ENCODE measurements at places on chromosomes 3 and 15.
A peak's percentile ranks its signal among the peaks of the same experiment; 100 is the strongest.

- no peak for DNase-seq
Observed at GRCh38 chr3:98445949-98446406, 17.0 kb upstream of the OR5K1 start.

DNA sequence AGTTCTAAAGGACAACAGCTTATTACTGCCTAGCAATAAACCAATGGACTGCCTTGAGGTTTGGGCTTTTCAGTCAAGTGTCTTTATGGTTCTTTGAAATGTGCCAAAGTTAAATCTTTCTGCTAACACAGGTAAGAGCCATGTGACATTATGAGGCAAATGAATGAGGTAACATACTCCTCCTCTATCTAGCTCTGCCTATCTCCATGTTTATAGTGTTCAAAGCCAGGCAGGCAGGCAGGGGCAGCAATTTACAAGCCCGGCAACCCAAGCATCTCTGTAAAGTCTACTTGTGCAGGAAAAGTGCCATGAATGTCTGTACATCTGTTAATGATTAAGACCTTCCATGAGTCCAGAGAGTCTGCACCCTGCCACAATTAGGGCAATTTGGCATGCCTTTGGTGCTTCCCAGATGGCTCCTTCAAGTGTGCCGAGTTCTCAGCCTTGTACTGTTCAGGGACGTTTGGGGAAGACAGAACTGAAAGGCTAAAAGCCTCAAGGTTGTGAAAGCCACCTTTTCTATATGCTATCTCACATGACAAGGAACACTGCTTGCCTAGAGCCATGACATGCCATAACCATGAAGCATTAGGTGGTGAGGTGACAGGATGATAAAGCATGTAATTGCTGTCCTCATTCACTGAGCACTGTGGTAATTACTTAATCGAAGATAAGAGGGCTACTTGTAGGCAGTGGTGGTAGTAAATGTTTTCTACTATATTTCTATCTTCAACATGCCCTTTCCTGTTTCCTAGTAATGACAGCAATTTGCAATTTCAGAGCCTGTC is 41.4 kb upstream of the EIF1B start:
- DNase-seq: no peak

GRCh38 chr15:46177219-46177618 is 542.4 kb downstream of the SQOR start:
- DNase-seq: no peak

DNA sequence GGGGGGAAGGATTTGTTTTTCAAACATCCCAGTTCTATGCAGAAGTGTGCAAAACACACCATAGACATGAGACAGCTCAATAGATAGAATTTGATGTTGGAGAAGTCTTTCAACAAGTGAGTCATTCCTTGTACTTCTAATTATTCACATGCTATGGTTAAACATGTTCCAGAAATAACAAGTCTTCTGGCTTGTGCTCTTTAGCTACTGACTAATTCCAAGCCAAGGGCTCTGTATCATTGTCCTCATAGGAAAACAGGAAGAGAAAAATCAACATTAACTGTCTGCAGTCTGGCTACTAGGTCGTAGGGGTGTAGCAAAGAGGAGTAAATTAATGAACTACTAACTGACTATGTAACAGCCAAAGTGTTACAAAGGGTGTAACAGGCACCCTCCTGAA is 25.8 kb downstream of the LDHAL6B start:
- DNase-seq: no peak

DNA sequence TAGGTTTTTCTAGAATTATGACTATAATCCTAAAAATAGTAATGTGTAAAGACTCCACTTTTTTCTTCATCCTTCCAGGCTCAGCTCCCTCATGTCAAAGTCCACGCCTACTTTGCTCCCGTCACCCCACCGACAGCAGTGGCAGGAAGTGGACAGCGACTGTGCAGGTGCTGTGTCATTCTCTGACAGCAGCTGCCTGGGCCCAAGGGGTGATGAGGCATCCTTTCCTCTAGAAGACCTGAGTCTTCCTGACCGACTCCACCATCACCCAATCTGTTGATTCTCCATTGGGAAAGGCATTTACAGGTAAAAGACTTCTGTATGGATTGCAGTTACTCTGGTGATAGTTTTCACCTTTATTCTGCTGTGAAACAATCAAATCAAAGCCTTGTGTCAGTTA is 54.8 kb downstream of the UBP1 start:
- no peak for DNase-seq

GRCh38 chr15:69377216-69377970 is 36.8 kb upstream of the KIF23 start:
- DNase-seq: no peak

DNA sequence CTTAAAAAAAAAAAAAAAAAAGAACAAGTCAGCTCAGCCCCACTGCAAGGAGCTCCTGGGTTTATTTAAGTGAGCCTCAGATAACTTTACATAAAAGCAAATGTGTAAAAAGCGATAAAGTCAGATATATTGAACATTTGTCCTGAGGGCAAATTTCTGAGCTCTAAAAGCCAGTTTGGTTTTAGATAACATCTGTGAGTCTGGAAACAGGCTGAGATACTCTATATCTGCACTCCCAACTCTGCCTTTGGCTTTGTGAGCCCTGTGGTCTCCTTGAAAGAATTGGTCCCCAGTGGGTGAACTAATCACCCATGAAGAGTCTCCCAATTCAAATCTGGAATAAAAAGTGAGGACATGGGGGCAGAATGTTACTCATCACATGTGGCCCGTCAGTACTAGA is 104.6 kb downstream of the APBA2 start:
- no peak for DNase-seq

GRCh38 chr3:132615881-132616280 is 18.8 kb downstream of the ACKR4 start:
- DNase-seq: no peak

GRCh38 chr15:84911879-84912660 is 27.6 kb downstream of the SLC28A1 start:
- DNase-seq: peak; percentile 78

DNA sequence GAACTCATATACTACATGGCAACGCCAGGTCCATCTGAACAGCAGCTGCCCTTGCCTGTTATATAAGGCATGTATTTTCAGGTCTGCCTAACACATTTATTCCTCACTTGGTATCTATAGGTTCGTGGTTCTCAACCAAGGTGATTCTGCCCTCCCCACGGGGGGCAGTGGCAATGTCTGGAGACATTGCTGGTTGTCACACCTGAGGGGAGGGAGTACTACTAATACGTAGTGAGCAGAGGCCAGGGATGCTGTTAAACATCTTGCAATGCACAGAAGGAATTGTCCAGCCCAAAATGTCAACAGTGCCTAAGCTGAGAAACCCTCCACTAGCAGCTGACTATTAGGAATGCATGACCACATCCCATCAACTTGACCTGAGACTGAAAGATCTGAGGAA is 32.6 kb downstream of the ADAMTS9 start:
- DNase-seq: no peak

DNA sequence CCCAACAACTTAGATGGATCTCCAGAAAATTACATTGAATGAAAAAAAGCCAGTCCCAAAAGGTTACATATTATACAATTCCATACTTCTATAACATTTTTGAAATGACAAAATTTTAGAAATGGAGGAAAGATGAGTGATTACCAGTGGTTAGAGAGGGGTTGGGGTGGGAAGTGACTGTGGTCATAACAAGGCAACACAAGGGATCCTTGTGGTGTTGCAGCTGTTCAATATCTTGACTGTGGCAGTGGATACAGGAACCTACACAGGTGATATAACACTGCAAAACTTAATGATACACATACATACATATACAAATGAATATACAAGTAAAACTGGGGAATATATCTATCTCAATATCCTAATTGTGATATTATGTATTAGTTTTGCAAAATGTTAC is 9.6 kb downstream of the GOLGB1 start:
- DNase-seq: no peak

DNA sequence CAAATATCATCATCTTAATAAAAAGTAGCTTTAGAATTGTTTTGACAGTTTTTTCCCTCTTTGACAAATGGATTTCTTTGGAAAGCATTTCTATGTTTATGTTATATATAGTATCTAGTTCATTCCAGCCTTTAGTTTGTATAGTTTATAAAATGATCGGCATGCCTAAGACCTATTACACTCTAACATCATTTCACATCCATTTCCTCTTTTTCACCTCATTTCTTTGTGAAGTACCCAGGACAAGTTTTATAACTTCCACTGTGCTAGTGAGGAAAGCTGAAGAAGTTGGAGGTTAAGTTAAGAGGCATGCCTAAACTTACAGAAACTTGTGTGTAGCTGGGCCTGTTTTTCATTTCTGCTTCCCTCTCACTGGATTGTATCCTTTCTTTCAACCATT is 178.4 kb downstream of the TP63 start:
- no peak for DNase-seq

GRCh38 chr3:87811953-87812352 is 246.9 kb downstream of the CGGBP1 start:
- no peak for DNase-seq

GRCh38 chr3:99714575-99714974 is 76.2 kb downstream of the COL8A1 start:
- no peak for DNase-seq

- no peak for DNase-seq
Observed at GRCh38 chr3:149179220-149179619, 42.4 kb downstream of the CP start.

DNA sequence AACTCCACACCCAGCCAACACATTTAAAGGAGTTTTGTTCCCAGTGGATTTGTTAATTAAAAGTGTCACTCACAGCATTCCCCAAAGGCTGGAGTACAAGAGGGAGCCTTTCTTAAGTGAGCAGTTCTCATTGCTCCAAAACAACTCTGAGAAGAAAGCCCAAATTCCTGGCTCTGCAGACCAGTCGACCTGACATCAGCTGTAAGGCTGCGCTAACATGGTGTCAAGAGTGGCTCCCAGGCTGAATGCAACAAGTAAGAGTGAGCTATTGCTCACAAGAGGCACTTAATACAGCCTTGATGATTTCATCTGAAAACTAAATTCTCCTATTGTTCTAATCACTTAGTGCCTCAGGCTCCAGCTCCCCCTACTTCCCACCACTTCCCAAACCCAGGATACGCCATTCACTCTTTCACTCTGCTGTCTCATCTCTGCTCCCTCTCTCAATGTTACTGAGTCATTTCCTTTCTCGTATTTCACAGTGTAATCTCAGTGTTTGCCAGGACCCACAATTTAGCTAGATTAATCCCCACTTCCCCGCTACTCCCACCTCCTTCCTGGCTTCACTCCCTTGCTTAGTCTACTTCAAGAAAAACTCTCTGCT is 81.8 kb downstream of the WWTR1 start:
- DNase-seq: no peak

GRCh38 chr15:42371096-42371495 is 11.8 kb downstream of the CAPN3 start:
- no peak for DNase-seq

DNA sequence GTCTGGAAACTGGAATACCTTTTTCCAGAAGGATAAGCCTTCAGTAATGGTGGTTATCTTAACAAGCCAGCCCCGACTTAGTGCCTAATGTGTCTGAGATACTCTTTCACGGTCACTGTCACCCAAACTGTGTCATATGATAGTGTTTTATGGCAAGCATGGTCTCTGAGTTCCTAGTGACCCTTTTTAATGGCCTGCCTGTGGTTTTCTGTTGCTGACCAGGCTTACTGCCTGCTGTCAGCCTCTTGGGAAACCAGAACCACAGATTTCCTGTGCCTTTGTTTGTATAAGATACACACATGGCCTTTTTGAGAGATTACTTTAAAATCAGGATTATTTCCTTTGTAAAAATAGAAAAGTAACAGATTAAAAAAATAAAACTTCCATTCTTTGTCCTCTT is 22.4 kb downstream of the HPS3 start:
- DNase-seq: no peak

GRCh38 chr3:95343228-95343627 is 1280.4 kb downstream of the NSUN3 start:
- no peak for DNase-seq

- DNase-seq: no peak
Observed at GRCh38 chr15:32826685-32827084, 108.9 kb downstream of the GREM1 start.

- DNase-seq: no peak
Observed at GRCh38 chr3:34279901-34280300, 481.5 kb downstream of the PDCD6IP start.

DNA sequence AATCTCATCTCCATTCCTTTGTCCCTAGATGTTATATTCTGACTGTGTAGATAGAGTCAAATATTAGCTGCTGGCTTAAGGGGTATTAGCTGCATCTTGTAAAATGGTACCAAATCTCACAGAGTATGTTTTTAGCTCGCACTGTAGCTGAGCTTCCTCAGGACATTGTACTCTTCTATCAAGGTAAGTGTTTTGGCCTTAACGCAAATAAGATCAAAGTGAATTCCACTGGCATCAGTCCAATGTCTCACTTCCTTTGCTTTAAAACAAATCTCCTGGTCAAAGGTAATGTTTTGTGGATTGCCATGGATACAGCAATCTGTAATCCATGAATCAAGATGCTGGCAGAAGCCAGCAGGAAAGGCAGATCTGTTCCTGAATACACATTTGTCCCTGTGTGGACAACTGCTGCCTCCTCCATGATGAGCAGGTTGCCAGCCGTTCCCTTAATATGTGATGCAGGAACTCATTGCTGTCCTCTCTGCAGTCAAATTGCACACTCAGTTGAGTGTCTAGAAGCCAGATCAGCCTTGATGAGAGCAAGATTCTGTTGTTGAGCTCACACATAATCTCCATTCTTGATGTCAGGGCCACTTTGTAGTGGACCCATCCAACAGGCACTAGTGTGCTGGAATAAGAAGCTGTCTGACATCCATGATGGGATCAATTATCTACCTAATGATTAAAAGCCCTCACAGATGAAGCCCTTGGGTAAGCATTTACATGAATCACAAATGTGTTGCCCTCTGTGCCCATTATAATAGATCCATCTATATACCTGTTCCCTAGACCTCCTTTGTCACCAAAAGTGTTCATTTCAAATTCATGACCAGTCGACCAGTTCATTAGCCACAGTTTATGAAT is 96.6 kb upstream of the AGTR1 start:
- no peak for DNase-seq

- DNase-seq: no peak
Observed at GRCh38 chr15:93171476-93171875, 82.5 kb upstream of the RGMA start.

DNA sequence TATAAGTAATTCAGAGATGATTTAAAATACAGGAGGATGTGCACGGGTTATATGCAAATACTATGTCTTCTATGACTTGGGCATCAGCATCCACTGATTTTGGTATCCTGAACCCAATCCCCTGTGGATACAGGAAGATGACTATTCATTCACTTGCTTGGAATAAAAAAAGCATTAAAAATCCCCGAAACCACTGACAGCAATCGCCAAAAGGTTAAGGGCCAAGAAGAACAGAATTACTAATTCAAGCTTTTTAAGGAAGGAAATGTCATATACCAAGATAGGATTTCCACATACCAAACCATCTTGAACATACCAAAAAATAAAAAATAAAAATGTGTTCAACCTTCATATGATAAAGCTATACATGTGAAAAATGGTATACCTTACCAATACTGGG is 93.7 kb downstream of the DLG1 start:
- DNase-seq: no peak

GRCh38 chr3:48661501-48662144 is 1.1 kb downstream of the CELSR3 start:
- DNase-seq: peak; percentile 63

- DNase-seq: no peak
Observed at GRCh38 chr3:68819361-68819760, 113.0 kb downstream of the TAFA4 start.

All from tibial nerve (tissue), 4 donors.